ENCODE measurements at places on chromosomes 12 and 14.

DNA sequence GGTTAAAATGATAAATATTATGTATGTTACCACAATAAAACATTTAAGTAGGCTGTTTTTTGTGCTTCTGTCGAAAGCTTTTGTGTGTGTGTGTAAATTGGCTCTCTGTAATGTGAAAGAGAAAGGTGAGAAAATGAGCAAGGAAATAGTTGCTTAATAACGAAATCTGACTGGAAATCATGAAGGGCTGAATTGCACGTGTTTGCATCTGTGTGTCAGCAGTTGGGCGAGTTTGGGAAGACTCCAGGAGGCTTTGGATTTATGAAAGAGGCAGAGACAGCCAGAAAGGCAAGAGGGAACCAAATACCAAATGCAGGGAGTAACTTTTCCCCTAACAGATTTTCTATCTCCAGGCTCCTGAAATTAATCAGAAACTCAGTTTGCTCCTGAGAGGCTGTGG, 47.2 kb upstream of the PLEKHG3 start:
- no peaks in the 10 kb centered on the region for H3K36me3 ChIP-seq
- peaks cover 7% of the 10 kb centered on the region for H3K4me1 ChIP-seq
- H3K27me3 ChIP-seq: no peaks in the 10 kb centered on the region
- no peak for DNase-seq

GRCh38 chr12:109488051-109488665, 10.7 kb downstream of the UBE3B start:
- DNase-seq: no peak
- H3K4me1 ChIP-seq: no peaks in the 10 kb centered on the region
- H3K4me3 ChIP-seq: no peak overlapping the region
- H3K36me3 ChIP-seq: peaks cover 81% of the 10 kb centered on the region
- H3K27ac ChIP-seq: no peak overlapping the region

GRCh38 chr12:22169376-22169775, 123.4 kb downstream of the CMAS start:
- no peak for DNase-seq
- H3K4me3 ChIP-seq: no peak overlapping the region
- no peak overlapping the region for H3K27ac ChIP-seq
- H3K36me3 ChIP-seq: no peaks in the 10 kb centered on the region
- no peaks in the 10 kb centered on the region for H3K27me3 ChIP-seq
- H3K4me1 ChIP-seq: no peaks in the 10 kb centered on the region

DNA sequence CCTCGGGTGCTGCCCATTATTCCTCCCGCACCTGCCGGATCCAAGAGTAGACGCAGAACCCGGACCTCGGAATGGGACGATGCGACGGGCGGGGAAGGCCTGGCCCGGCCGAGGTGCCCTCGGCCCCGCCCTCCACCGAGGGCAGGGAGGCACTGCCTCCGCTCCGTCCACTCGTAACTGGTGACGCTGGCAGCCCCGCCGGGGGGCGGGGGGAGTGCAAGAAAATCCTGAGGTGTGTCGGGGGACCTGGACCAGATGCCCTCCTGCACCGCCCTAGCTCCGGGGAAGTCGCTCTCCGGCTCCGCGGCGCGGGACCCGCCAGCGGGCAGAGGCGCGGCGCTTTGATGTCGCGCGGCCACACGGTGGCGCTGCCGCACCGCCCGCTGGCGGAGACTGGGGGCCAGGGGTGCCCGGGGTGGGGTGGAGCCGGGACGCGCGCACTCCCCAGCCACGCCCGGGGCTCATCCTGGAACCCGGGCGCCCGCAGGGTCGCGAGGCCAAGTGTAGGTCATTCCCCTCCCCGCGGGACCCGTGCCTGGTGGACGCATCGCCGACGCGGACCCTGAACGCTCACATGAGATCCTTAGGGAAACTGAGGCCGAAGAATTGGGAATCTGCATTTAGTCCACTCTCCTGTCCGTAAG, 202.8 kb downstream of the TTC8 start:
- peak overlapping the region; percentile 43 for H3K4me3 ChIP-seq
- H3K27ac ChIP-seq: no peak overlapping the region
- H3K4me1 ChIP-seq: no peaks in the 10 kb centered on the region
- no peak for DNase-seq

DNA sequence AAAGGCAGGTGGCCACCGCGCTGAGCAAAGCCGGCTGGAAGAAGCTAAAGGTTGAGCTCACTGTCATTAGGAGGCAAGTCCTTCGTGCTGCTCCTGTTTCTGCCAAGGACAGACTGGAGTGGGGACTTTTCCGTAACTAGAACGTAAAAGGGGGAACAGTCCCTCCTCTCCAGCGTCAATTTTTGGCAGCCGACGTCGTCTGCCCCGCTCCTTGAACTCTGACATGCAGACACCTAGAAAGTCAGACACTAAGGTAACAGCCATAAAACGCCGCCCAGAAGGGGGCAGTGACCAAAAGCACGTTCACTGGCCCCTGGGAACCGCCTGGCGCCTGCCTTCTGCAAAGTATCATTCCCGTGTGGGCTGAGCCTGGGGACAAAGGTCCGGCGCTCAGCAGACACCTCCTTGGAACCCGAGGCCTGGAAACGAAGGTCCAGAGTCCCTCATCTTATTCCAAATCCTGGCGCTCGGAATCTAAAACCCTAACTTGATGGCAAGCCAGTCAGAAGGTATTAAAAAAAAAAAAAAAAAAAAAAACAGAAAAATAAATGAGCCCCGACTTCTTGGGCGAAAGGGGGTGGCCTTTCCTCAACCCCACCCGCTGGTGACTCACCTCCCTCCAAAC, 1.1 kb upstream of the LRP1 start:
- H3K4me3 ChIP-seq: peak overlapping the region; percentile 82
- H3K27me3 ChIP-seq: no peaks in the 10 kb centered on the region
- peak overlapping the region; percentile 62 for H3K27ac ChIP-seq
- H3K36me3 ChIP-seq: no peaks in the 10 kb centered on the region

- DNase-seq: no peak
- no peaks in the 10 kb centered on the region for H3K4me1 ChIP-seq
- no peak overlapping the region for H3K4me3 ChIP-seq
- H3K27ac ChIP-seq: no peak overlapping the region
Measured at GRCh38 chr12:115472852-115473251, 788.9 kb upstream of the TBX3 start.

GRCh38 chr12:52045794-52046199, 5.4 kb upstream of the NR4A1 start:
- DNase-seq: no peak
- H3K4me1 ChIP-seq: peaks cover 7% of the 10 kb centered on the region
- H3K27ac ChIP-seq: no peak overlapping the region
- H3K36me3 ChIP-seq: no peaks in the 10 kb centered on the region
- no peak overlapping the region for H3K4me3 ChIP-seq
- no peaks in the 10 kb centered on the region for H3K27me3 ChIP-seq

DNA sequence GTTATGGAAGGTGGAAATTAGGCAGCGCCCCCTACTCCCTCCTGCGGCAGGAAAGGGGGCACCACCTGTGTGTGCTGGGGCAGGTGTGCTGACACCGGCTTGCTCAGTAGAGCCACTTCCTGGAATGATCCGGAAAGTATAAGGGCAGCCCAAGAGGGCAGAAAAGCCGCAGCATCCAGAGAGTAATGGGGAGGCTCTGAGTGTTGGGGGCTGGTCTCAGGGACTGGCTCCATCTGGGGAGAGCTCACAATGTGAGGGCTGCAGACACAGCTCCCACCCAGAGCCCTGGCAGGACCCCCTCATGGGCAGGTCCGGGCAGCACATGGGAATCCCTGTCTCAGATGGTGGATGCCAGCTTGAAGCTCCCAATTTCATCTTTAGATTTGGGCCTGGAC, 187.6 kb upstream of the C14orf180 start:
- no peak overlapping the region for H3K27ac ChIP-seq
- H3K36me3 ChIP-seq: no peaks in the 10 kb centered on the region
- H3K4me1 ChIP-seq: no peaks in the 10 kb centered on the region
- H3K4me3 ChIP-seq: no peak overlapping the region

GRCh38 chr12:108995370-108995992, 25.4 kb downstream of the SVOP start:
- no peak overlapping the region for H3K27ac ChIP-seq
- no peak for DNase-seq
- H3K4me3 ChIP-seq: no peak overlapping the region
- no peaks in the 10 kb centered on the region for H3K36me3 ChIP-seq
- no peaks in the 10 kb centered on the region for H3K27me3 ChIP-seq

- H3K4me1 ChIP-seq: no peaks in the 10 kb centered on the region
- H3K4me3 ChIP-seq: no peak overlapping the region
- peaks cover 77% of the 10 kb centered on the region for H3K36me3 ChIP-seq
Measured at GRCh38 chr12:132003846-132004245, 54.1 kb downstream of the EP400 start.
